ENCODE measurements at places on chromosomes 1 and 21.

- no peak for DNase-seq
These were observed 17.2 kb upstream of the CXADR start for GRCh38 chr21:17495680-17496079.

- DNase-seq = no peak
These were observed 87.5 kb downstream of the TBX19 start for GRCh38 chr1:168368131-168368530.

- no peak for DNase-seq
These were observed 283.3 kb downstream of the DUSP10 start for GRCh38 chr1:221458447-221459156.

GRCh38 chr1:243598433-243598832 is 251.6 kb downstream of the AKT3 start:
- peak; percentile 19 for DNase-seq

GRCh38 chr1:204150702-204151551 is 917 bp downstream of the ETNK2 start:
- no peak for DNase-seq

DNA sequence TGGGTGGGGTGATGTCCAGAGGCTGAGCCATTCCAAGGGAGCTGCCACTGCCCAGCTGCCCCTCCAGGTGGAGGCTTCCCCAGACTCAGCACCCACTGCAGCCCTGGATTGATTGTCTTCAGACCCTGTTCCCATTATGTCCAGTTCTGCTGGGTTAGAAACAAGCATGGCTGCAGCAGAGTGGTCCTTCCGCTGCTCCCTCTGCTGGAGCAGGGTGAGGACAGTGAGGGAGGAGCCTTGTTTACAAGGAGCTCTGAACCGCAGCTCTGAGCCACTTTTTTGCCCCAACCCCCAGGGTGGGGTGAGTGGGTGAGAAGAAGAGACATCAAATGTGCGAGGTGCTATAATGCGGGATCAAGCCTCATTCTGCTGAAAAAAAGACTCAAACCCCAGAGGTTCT is 2.3 kb downstream of the TNNT2 start:
- no peak for DNase-seq

GRCh38 chr1:15288173-15288926 is 41.3 kb downstream of the FHAD1 start:
- DNase-seq = no peak

DNA sequence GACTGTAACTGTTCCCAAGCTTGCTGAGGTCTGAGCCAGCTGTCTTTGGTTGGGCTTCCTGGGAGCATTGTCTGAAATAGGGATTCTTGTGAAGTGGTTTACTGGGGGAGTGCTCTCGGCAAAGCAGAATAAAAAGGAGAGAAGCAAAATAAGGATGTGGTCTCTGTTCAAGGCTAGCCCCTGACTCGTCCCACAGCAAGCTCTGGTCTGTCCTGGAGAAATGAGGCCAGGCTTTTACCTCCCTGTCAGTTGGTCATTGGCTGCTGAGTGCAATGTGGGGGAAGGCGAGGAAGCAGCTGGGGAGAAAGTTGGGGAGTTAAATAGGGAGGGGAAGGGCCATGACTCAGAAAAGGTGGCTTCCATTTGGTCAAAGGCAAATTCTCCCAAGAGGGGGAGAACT is 303.9 kb upstream of the DUSP10 start:
- no peak for DNase-seq

GRCh38 chr1:222090103-222090502 is 348.2 kb upstream of the DUSP10 start:
- no peak for DNase-seq

GRCh38 chr1:107952989-107953388 is 12.0 kb downstream of the VAV3 start:
- DNase-seq = no peak

- no peak for DNase-seq
These were observed 3.1 kb downstream of the LRP8 start for GRCh38 chr1:53324728-53325297.

DNA sequence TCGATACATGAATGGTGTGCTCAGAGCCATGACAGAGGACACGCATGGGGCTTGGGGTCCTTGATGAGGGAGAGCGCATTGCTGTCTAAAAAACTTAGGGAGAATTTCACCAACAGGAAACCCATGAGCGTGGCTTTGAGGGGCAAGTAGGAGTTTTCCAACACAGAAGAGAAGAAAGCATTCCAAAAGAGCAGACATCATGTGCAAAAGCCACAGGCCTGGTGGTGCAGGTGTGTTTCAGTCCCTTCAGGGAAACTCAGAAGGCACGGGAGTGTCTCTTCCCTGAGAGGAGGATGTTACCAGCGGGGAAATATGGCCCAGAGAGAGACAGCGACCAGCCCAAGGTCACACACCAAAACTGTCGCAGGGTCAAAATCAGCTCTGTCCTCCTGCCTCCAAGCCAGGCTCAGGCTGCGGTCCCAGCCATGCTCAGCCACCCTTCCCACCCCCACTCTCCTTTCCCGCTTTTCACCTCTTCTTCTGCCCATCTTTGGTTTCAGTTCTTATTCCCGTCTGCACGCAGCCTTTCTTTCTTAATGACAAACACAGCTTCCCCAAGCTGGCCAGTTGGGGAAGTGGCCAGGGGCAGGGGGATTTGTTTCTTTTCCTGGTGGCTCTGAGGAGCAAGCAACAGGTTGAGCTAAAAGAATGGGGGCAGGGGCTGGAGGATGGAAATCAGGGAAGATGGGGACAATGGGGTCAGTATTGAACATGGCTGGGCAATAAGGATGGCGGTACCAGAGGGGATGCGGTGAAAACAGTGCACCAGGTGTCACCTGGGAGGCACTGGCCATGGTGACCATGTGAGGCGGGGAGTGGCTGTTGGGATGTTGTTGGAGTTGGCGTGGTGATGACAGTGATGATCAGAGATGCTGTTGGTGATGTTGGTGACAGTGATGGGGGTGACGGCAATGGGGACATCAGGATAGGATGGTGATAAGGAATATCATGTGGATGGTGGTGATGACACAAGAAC is 10.3 kb downstream of the LAPTM5 start:
- DNase-seq = no peak

- DNase-seq = no peak
These were observed 24.9 kb downstream of the PRKCZ start for GRCh38 chr1:2074944-2075740.

DNA sequence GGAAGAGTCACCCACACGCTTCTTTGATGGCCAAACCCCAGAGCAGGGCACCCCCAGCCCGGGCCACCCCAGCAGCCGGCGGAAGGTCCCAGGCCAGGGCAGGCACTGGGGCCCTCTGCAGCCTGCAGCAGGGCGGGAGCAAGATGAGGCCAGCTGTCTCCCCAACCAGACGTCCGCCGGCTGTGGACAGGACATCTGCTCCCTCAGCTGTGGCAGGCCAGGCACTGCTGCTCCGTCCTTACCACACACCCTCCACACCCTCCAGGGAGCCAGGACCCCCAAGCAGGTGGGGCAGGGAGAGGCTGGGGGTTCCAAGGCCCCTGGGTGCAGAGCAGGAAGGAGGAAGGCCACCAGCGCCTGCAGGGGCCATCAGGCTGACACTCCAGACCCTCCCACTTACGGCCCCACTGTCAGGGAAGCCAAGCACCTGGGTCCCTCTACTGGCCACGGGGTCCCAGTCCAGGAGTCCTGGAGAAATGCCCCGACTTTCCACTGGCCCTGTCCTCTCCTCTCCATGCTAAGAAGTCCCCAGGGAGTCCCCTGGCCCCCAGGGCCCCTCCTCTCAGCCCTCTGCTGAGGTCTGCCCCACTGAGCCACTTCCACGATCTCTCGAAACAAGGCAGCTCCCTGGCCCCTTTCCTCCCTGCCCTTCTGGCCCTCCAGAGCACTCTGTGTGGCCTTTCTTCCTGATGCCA is 5.6 kb downstream of the WNT9A start:
- no peak for DNase-seq

- no peak for DNase-seq
These were observed 161.3 kb upstream of the C1orf21 start for GRCh38 chr1:184225283-184226099.

DNA sequence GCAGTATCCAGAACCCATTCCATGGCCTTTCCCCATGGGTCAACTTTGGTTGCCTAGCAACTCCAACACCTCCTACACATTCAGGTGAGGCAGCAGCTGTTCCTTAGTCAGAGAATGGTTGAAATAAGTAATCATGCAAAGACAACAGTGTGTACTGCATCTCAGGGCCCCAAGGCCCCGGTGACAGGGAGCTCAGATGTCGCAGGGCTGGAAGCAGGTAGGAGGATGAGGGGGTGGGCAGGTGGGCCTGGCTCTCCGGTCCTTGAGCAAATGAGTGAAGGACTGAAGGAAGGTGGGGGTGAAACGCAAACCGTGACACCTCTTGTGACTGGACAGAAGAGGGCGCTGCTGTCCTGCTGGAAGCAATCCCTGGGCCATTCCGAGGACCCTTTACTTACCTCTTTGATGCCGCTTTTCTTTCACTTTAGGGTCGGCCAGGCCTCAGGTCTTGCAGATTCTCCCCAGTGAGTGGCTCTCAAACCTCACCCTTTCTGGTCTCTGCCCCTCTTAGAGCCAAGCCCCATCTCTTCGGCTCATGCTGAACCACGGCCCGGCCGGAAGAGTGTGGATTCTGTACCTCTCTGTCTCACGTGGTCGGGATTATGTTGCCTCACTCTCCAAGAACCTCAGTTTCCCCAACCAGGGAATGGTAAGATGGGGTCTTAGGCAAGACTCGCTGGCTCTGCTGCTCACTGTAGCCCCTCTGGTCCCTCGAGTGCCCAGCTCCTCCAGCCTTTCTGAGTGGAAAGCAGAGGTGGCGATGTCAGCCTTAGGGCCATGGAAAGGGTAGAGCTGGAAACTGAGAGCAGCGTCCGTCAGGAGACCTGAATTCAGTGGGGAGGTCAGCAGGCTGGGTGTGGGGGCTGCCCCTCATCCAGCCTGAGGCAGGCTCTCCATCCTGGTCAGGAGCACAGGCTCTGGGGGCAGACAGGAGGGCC is 5.6 kb upstream of the KCNA10 start:
- DNase-seq = peak; percentile 4
